ENCODE measurements at places on chromosomes 6 and 20. TPM values are rescaled to one million over a fixed set of nuclear protein-coding genes. Genes with fewer than 3 reads are reported as not detected.

The ECI2 gene
- total RNA-seq: 83.3 TPM

The CDSN gene
- not detected for total RNA-seq

The ZNF512B gene
- total RNA-seq: 2.6 TPM

The SLA2 gene
- total RNA-seq: 0.85 TPM

The PPP1R18 gene
- total RNA-seq: 43.9 TPM

The PPIL6 gene
- 8.8 TPM for total RNA-seq

The SRMS gene
- total RNA-seq: not detected

The NTSR1 gene
- not detected for total RNA-seq

The COL20A1 gene
- total RNA-seq: not detected

The PDYN gene
- not detected for total RNA-seq

The HLA-DQB2 gene
- total RNA-seq: not detected

The RSPH4A gene
- total RNA-seq: 0.22 TPM

The FOXP4 gene
- 5.1 TPM for total RNA-seq

The KIF25 gene
- 0.94 TPM for total RNA-seq

The RAB23 gene
- total RNA-seq: 6.8 TPM

The PHACTR3 gene
- total RNA-seq: not detected

The HLA-DOA gene
- total RNA-seq: 4.6 TPM

The SPATA25 gene
- total RNA-seq: 3.5 TPM

Measured in subcutaneous adipose tissue (tissue), 4 donors.